ENCODE measurements at places on chromosomes 16 and 17.
A peak's percentile ranks its signal among the peaks of the same experiment; 100 is the strongest.

DNA sequence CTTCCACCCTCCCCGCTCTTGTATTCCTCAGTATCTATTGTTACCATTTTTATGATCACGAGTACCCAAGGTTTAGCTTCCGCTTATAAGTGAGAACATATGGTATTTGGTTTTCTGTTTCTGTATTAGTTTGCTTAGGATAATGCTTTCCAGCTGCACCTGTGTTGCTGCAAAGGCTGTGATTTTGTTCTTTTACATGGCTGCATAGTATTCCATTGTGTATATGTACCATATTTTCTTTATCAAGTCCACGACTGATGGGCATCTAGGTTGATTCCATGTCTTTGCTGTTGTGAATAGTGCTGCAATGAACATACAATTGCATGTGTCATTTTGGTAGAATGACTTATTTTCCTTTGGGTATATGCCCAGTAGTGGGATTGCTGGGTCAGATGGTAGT, 79.7 kb upstream of the EFCAB3 start:
- no peak for DNase-seq

DNA sequence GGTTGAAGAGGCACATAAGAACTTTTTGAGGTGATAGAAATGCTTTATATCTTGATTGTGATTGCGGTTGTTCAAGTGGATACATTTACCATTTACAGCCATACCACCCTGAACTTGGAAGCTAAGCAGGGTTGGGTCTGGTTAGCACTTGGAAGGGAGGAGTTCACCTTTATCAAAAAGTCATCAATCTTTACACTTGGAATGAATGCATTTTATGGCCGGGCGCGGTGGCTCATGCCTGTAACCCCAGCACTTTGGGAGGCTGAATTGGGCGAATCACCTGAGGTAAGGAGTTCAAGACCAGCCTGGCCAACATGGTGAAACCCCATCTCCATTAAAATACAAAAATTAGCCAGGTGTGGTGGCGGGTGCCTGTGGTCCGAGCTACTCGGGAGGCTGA, 9.5 kb upstream of the GJD3 start:
- no peak for DNase-seq

GRCh38 chr17:38357486-38358123, 6.0 kb downstream of the SOCS7 start:
- DNase-seq = no peak

DNA sequence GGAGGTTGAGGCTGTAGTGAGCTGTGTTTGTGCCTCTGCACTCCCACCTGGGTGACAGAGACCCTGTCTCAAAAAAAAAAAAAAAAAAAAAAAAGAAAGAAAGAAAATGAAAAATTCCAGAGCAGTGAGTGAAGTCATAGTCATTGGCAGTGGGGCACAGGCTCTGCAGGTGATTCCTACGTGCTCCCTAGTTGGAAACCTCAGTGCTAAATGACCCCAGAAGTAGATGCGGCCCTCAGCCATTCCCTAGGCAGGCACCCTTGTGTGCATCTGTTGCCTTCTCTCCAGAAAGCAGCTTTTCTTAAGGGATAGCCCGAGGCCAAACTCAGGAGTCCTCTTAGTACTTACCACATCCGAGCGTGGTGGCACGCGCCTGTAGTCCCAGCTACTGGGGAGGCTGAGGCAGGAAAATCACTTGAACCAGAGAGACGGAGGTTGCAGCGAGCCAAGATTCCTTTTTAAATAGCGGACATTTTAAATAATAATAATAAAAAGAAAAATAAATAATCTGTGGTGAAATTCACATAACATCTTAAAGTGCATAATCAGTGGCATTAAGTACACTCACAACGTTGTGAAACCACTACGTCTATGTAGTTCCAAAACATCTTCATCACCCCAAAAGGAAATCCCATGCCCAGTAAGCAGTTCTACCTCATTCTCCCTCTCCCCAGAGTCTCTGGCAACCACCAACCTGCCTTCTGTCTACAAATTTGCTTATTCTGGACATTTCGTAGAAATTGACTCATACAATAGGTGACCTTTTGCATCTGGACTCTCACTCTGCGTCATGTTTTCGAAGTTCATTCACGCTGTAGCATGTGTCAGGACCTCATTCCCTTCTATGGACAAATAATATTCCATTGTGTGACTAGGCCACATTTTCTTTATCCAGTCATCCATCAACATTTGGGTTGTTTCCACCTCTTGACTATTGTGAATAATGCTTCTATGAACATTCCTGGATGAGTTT, 12.5 kb upstream of the SPHK1 start:
- peak; percentile 99 for DNase-seq

DNA sequence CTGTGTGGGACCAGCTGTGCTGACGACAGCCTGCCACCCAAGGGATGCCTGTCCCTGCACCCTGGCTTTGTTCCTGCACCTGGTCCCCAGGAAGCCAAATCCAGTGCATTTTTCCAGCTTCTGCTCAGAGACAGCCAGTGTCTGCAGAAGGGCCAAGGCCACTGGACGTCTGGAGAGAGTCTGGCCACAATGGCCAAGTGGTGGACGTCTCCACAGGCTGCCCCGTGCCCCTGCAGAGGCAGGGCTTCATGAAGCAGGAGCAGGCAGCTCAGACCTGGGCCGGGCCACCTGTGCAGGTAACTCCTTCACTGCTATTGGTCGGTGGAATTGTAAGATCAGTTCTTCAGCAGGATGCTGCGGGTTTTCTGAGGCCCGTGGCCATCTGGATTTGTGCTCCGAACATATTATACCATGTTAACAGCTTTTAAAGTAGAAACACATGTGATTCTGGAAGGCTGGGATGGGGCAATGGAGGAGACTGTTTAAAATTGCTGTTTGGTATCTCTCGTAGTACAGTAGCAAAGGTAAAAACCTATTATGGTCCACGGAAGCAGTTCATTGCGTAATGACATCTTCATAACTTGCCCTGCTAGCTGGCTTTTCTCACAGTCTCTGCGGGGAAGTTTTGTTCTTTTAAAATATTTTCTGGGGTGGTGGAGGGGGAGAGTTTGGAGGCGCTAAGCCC, 185.3 kb downstream of the CCDC182 start:
- DNase-seq = no peak

- DNase-seq = no peak
Observed at GRCh38 chr17:17768424-17769088, 68.2 kb downstream of the SREBF1 start.

DNA sequence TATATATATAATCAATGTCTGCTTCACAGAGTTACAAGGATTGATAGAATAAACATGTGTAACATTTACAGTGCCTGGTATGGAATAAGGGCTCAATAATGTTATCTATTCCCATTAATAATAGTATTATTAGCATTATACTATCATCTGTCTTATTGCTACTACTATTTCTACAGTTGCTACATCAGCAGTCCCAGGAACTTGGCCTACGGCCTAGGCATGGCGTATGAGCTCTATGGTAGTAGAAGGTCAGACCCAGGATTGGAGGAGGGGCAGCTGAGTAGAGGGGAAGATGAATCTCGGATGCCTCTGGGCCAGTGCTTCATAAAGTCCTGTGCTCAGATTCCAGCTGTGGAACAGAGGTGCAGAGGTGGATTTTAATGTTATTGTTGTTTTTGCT, 146.3 kb upstream of the TBX2 start:
- DNase-seq = no peak

DNA sequence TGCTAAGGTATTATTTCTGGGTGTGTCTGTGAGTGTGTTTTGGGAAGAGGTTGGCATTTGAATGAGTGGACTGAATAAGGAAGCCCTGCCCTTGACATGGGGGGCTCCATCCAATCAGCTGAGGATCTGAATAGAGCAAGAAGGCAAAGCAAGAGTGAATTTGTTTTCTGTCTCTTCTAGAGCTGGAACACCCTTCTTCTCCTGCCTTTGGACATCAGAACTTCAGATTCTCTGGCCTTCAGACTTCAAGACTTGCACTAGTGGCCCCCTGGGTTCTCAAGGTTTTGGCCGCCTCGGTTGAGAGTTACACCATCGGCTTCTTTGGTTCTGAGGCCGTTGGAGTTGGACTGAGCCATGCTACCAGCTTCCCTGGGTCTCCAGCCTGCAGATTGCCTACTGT, 448.6 kb downstream of the SHISA9 start:
- no peak for DNase-seq

- no peak for DNase-seq
Observed at GRCh38 chr17:31320791-31321190, 631 bp downstream of the EVI2A start.

GRCh38 chr17:81869221-81870130, 1.7 kb downstream of the ARHGDIA start:
- DNase-seq = no peak

GRCh38 chr16:53947642-53948041, 243.7 kb downstream of the FTO start:
- DNase-seq = no peak

DNA sequence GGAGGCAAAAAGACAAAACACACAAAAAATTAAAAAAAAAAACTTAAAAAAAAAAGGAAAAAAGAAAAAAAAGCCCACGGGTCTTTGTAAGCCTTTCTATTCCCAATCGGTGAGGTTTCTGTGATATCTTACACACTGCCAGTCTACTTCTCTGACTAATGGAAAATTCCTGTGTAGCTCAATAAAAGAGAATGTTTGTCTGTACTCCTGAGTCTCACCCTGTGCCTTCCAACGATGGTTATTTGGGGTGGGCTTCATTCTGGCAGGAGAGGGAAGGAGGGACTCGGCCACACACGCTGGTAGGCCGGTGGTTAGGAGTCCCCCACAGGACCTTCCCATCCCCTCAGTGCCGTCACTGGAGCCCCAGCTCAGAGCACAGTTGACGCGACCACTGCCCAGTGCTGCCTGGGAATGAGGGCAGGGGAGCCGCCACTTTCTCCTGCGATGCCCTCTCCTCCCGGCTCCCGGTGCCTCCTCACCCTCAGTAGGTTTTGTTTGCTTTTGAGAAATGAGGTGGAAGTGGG, 68.0 kb downstream of the AMFR start:
- DNase-seq = no peak

DNA sequence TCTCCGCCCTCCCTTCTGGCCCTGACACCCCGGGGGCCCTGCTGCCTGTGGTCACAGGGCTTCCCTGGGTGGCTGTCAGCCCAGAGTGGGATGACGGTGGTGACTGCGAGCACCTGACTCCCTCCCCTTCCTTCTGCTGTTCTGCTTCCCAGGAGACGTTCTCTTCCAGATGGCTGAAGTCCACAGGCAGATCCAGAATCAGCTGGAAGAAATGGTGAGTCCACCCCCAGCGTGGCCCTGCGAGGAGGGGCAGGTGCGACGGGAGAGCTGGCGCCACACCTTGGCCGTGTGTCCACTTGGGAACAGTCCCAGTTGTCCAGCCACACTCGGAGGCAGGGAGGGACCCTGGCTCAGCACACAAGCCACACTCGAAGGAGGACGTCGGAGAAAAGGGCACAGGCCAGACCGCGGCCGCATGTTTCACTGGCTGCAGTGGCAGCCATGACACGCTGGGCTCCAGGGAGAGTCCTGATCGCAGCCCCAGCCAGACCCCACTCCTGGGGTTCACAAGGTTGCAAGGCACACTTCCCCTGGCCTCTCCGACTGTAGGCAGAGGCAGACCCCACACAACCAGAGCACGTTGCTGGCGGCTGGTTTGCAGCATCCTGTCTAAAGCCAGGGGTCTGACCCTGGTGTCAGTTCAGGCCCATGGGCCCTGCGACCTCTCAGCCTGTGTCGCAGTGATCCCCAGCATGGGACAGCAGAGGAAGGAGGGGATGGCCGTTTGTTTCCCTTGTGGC, 49.9 kb downstream of the BAIAP2 start:
- DNase-seq = no peak

DNA sequence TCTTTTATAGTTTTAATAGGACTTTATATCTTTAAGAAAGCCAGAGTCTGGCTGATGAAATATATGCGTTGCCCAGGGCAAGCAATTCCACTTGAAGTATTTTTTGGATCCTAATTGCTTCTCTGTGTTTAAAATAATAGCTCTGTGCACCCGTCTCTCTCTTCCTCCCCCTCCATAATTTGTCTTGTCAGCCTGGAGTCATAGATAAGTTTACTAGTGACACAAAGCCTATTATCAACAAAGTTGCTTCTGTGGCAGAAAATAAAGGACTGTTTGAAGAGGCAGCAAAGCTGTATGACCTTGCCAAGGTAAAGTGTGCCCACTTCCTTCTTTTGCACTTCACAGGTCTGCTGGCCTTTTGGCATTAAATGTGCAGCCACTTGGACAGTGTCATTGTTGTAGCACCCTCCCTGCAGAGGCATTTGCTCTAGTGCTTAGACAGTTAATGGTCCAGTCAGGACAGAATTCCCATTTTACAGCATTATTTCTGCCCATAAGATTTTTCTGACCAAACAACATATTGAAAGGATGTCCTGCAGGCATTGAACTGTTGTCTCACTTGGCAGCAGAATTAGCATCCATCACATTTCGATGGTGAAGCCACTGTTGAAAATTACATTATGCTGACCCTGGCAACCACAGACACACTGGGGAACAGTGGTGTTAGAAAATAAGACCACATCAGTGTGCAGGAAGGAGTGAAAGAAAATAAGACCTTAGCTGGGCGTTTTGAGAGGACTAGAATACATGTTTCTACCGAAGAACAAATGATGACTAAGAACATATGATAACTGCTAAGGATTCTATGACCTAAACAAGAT, 28.4 kb upstream of the SLC12A3 start:
- DNase-seq = no peak

GRCh38 chr17:1488826-1489270, 3.6 kb downstream of the MYO1C start:
- no peak for DNase-seq

- no peak for DNase-seq
Observed at GRCh38 chr17:19897903-19898302, 30.2 kb upstream of the ULK2 start.

DNA sequence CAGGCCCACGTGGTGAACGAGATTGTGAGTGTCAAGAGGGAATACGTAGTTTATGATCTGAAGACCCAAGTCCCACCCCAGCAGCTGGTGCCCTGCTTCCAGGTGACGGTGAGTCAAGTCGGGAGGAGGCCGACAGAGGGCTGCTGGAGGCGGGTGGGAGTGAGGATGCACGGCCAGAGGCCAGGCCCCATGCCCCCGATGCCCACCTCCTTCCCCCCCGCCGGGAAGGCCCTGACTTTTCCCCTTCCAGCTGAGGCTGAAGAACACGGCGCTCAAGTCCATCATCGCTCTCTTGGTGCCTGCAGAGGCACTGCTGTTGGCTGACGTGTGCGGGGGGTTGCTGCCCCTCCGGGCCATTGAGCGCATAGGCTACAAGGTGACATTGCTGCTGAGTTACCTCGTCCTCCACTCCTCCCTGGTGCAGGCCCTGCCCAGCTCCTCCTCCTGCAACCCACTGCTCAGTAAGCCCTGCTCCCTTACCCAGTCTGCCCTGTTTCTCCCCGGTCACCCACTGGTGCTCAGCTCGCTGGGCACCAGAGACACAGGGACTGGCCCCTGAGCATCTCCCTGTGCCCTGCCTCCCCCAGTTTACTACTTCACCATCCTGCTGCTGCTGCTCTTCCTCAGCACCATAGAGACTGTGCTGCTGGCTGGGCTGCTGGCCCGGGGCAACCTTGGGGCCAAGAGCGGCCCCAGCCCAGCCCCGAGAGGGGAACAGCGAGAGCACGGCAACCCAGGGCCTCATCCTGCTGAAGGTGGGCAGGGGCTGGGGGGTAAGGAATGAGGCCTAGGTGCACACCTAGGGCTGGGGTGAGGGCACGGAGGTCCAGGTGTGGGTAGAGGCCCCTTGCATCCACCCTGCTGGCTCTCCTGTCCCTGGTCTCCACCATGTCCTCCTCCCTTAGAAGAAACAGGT, 2.6 kb downstream of the ZACN start:
- no peak for DNase-seq

GRCh38 chr17:40415390-40415789, 2.3 kb downstream of the TOP2A start:
- DNase-seq = no peak

GRCh38 chr16:69040144-69040909, 65.1 kb upstream of the HAS3 start:
- peak; percentile 57 for DNase-seq
